ENCODE measurements at places on chromosomes 11 and 22.
A peak's percentile ranks its signal among the peaks of the same experiment; 100 is the strongest.

DNA sequence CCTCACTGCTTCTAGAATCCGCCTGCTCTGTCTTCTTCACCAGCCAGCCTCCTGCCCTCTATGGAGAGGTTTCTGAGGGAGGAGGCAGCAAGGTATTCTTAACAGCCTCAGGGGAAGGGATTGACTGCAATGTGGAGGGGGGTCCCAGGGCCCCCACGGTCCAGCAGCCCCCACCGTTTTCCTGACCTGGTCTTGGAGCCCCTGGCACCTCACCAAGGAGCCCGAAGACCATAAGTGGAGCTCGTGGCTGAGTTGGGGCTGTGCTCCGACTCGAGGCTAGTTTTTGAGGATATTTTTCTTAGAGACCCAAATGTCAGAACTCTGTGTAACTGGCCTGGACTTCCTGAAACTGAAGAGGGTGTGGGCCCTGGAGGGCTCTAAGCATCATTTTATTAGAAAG lies 590.0 kb downstream of the BRD1 start:
- DNase-seq, result no peak

GRCh38 chr22:40593460-40594273 lies 42.9 kb downstream of the MRTFA start:
- no peak for DNase-seq

GRCh38 chr11:120842195-120842594 lies 181.7 kb upstream of the TBCEL start:
- DNase-seq, result no peak

DNA sequence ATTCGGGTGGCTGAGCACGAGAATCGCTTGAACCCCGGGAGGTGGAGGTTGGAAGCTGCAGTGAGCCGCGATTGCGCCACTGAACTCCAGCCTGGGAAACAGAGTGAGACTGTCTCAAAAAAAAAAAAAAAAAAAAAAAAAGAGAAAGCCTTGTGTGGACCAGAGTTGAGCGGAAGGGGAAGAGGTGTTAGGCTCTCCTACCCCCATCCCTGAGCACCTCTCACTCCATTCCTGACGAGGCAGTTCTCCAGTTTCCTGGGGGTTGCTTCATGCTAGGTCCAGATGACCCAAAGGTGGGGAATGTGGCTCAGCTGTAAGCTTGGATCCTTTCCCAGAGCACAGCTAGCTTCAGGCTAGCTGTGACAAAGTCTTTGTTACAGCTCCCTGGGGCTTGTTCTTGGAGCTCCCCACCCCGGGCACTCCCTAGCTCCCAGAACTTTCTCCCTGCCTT lies 8.8 kb upstream of the DNAL4 start:
- DNase-seq, result no peak

DNA sequence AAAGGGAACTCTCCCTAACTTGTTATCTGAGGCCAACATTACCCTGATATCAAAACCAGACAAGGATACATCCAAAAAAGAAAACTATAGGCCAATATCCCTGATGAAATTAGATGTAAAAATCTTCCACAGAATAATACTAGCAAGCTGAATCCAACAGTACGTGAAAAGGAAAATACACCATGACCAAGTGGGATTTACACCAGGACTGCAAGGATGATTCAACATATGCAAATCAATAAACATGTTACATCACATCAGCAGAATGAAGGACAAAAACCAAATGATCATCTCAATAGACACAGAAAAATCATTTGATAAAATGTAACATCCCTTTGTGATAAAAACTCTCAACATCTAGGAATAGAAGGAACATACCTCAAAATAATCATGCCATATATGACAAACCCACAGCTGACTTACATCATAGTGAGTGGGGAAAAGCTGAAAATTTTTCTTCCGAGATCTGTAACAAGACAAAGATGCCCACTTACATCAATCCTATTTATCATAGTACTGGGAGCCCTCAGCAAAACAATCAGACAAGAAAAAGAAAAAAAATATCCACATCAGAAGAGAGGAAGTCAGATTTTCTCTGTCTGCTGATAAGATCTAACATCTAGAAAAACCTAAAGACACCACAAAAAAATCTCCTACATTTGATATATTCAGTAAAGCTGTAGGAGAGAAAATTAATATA lies 703.3 kb upstream of the ANO5 start:
- DNase-seq, result no peak

DNA sequence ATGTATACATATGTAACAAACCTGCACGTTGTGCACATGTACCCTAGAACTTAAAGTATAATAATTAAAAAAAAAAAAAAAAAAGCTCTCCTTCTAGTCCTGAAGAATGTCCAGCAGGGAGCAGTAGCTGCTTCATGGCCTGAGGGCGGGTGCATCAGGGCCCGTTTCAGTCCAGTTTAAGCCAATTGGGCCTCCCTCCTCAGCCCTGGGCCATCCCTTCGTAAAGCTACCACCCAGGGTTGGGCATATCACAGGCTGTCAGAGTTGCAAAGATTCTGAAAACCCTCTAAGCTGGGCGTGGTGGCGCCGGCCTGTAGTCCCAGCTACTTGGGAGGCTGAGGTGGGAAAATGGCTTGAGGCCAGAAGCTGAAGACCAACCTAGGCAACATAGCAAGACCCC lies 5.4 kb downstream of the TMPRSS13 start:
- no peak for DNase-seq

DNA sequence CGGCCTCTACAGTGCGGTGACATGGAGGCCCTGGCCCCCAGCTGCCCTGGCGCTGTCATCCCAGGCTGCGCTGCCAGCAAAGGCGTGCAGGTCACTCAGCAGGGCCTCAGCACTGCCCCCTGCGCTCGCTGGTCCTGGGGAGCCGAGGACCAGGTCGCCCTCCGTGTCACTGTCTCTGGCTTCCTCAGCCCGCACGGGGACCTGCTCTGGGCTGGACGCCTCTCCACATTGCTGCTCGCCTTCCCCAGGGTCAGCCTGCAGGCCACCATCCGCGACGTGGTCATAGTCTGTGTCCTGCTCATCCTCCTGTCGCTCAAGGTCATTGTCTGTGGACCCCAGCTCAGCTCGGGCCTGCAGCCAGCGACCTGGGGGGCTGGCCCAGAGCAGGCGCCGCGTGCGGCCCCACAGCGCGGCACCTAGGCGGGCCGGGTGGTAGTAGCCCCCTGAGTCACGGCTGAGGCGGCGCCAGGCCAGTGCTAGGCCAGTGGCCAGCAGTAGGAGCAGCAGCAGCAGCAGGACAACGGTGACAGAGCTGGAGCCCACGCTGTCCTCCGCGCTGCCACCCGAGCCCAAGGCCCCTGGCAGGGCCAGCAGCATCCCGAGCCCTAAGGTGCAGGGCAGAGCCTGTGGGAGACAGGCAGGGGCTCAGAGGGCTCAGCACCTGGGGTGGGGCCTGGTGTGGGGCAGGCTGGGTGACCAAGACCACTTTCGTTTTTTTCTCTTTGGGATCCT lies 1.6 kb downstream of the PTPRCAP start:
- peak; percentile 21 for DNase-seq

- DNase-seq, result no peak
Observed at GRCh38 chr22:40512426-40513136, 123.9 kb downstream of the MRTFA start.

GRCh38 chr22:23392420-23393121 lies 187.5 kb downstream of the IGLL1 start:
- no peak for DNase-seq

DNA sequence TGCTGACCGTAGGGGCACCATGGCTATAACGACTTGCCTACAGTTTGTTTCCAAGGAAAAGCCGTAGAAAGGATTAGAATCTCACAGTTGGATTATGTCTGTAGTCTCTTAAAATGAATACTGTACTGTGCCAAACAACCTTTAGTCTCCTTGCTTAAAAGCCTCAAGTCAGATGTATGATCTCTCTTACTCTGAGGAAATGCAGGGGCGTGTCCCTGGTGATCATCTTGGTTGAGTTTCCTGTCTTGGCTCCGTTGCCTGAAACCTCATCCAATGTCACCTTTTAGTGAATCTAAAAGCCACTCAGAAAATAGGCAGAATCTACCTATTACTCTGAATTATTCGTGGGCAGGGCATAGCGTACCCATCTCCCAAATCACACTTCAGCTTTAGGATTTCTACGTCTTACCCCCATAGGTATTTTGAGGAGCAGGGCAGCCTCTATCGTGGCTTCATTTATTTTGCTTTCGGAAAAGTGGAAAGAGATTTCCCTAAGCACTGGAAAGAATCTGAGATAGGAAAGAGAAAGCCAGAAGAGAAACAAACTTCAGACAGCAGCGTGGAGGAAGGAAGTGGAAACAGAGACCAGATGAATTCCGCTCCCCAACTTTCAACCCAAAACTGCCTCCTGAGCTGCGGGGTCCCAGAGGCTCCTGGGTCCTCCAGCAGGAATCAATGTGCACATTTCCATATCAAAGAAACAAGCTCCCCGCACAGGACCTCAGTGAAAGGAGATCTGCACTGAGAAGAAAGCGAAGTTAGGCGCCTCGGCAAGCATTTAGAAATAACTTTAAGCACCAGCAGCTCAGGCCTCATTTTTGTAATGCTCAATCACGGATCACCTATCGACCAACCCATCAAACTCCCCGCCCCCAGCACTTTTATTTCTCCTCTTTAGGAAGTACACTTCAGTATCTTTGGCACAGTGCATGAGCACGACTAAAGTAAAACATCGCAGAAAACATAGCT lies 245.8 kb downstream of the ETS1 start:
- DNase-seq, result peak; percentile 75

DNA sequence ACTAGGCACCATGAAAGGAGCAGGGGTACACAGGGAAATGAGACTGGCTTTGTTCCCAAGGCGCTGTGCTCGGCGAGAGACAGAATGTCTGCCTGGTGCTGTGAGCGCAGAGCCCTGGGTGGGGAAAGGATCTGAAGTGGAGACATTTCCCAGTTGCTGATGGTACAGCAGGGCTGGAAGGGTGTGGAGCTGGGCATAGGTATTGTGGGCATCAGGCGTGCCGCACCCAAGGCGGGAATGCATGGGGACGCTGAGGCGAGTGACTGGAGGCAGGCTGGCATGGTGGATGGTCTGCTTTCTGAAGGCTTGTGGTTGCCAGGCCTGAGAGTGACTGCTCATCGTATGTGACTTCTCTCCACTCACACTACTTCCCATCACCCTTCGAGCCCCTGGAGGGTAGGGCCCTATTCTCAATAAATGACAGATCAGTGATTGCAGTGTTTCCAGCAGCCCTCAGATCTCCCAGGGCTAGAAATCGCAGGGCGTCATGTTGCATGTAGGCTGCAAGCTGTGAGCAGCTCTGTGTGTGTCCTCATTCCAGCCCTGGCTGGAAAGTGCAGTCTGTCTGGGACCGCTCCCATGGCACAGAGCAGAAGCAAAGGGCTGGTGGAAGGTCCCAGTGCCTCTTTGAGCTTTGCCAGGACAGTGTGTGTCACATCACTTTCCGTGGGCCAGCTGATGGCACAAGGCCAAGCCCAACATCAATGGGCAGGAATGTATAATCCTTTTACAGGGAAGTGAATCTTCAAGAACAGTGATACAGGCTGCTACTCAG lies 67.7 kb downstream of the TBC1D22A start:
- DNase-seq, result no peak

GRCh38 chr11:46345881-46346484 lies 1.3 kb upstream of the DGKZ start:
- peak; percentile 67 for DNase-seq

DNA sequence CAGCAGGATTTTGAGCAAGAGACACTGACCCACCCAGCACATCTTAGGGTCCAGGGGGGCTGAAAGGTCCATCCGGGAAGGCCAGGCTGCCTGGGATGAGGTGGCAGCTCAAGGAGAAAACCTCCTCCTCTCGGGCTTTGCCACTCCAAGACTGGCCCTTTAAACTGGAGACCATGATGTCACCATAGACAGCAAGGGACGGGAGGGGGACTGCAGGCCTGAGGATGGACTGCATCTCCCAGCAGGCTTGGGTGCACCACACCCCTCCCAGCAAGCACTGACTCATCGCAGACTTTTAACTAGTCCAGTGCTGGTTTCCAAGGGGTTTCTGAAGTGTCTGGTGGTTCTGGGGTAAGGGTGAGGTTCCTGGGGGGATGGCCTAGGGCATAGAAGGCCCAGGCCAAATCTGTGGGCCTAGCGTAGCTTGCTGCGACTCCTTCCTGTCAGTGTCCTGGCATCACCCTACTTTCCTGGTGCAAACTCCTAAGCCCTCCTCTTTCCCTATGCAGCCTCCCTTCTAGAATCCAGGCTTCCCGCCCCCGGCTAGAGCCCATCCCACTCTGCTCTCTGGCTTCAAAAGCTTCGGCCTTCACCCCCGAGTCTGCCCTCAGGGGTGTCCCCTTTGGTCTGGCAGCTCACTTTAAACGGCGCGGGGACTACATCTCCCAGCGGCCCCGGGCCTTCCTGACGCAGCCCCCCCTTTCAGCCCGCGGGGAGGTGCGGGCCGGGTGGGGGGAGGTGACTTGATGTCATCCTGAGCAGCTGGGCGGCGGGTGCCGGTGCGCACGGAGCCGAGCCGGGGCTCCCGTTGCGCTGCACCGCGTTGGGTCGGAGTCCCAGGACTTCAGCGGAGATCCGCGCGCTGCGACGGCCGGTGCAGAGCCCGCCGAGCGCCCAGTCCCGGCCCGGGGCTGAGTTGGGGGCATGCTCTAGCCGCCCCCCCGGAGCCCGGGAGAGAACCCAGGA lies at the start of gene PPP2R5B:
Gene PPP2R5B (plus strand): TSS at position 746 of the 966 bp plus-strand sequence. CDS start 1,046 bp downstream, outside the sequence.
- DNase-seq, result peak; percentile 95

DNA sequence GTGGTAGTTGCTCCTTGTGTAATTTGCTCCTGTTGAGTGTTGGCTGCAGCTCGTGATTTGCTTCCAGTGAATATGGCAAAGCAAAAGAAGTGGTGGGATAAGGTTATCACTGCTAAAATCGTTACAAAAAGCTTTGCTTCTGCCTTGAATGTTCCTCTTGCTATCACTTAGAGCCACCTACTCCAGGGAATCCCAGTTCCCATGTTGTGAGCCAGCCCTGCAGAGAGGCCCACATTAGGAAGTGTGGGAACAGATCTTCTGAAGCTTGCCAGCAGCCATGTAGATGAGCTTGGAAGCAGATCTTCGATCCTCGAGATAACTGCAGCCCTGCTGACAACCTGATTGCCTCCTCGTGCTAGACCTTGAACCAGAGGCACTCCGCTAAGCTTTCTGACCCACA lies 71.0 kb downstream of the SPECC1L start:
- no peak for DNase-seq

- no peak for DNase-seq
Observed at GRCh38 chr11:22903782-22904181, 43.5 kb upstream of the CCDC179 start.

GRCh38 chr22:30305519-30305905 lies 16.2 kb upstream of the CASTOR1 start:
- DNase-seq, result peak; percentile 68

DNA sequence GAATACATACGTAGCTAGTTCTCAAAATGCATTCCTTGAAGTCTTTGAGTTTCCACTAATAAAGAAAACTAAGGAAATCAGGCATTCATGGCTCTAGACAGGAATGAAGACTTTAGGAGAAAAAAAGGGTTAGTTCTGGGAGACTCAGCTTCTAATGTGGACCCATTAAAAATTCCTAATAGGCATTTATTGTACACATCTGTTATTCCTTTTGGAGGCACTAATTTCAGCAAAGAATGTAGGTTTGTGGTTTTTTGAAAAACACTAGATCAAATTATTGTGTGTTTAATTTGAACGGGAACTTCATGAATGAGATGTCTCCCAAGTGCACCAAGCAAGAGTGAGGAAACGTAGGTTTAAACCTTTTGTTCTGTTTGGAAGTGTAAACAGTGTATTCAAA lies 42.7 kb downstream of the PARVA start:
- no peak for DNase-seq

Data from activated CD4-positive, alpha-beta T cell treated with anti-CD3 and anti-CD28 coated beads for 36 hours (primary cell).